ENCODE measurements at places on chromosomes 2 and 18.

DNA sequence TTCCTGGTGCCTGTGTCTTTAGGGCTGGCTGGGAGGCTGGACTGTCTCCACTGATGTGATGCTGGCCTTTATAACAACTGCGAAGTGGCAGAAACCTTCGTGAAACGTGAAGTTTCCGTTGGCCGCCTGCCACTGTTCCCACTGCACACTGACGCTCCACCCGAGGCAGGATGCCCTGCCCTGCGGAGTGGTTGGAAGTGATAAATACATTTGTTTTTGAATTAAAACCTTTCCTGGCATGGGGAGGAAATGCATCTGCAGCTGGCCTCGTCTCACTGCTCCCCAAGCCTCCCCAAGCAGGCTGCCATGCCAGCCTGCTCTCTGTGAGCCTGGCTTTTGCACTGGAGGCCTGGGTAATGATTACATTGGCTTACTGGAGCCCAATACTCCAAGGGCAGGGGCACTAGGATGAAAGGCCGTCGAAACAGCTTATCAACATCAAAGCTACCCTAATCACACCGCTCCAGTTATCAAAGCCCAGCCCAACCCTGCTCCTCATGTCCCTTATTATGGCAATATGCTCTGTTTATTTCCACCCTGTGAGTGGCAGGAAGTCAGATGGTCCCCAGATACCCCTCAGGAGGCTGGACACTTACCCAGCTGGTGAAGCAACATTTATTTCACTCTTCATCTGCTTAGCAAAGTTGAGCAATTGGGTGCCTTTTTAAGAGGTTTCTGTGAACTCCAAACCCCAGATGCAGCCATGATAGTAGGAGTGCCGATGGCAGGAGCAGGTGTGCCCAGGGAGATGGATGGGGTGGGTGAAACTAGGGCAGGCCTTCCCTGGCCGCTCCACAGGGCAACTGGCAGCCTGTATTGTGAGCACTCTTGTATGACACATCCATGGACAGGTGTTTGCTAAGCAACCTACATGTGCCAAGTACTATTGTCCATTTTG is 97.4 kb upstream of the ITGA6 start:
- ATAC-seq, result peak; percentile 74

GRCh38 chr2:101962309-101962708 is 29.5 kb upstream of the IL1R2 start:
- ATAC-seq, result no peak

- ATAC-seq, result no peak
Measured at GRCh38 chr2:150482667-150483400, 4.6 kb downstream of the RND3 start.

GRCh38 chr18:78393086-78393862 is 586.3 kb upstream of the SALL3 start:
- no peak for ATAC-seq

DNA sequence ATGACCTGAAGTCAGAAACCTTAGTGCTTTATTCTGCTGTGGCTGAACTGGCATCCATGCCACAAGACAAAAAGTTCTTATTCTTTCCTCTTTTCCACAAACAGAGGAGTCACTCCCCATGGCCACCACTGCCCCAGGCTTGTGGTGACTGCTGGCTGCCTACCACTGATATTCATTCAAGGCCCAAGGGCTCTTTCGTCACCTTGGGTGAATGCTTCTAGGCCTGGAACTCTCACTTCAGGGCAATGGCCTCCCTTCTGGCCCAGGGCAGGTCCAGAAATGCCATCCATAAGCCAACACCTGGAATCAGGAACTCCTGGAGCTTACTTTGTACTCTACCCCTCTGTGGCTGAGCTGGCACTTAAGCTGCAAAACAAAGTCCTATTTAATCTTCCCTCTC is 109.8 kb downstream of the NAT8 start:
- no peak for ATAC-seq

GRCh38 chr2:130975729-130976128 is 117.5 kb downstream of the FAM168B start:
- ATAC-seq, result no peak

- ATAC-seq, result no peak
Measured at GRCh38 chr2:59249441-59250306, 1008.5 kb upstream of the FANCL start.

DNA sequence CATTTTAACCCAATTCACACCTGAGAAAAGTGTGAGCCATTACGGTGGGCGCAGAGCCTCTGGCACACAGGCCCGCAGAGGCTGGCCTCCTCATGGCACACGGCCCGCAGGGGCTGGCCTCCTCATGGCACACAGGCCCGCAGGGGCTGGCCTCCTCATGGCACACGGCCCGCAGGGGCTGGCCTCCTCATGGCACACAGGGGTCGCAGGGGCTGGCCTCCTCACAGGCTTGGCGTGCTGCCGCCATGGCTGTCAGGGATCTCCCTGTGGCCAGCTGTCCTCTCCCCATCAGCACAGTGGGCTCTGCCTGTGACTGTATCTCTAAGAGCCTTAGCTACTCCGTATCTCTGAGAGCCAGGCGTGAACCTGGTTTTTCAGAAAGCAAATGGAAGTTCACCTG is 24.6 kb downstream of the ANO7 start:
- no peak for ATAC-seq

DNA sequence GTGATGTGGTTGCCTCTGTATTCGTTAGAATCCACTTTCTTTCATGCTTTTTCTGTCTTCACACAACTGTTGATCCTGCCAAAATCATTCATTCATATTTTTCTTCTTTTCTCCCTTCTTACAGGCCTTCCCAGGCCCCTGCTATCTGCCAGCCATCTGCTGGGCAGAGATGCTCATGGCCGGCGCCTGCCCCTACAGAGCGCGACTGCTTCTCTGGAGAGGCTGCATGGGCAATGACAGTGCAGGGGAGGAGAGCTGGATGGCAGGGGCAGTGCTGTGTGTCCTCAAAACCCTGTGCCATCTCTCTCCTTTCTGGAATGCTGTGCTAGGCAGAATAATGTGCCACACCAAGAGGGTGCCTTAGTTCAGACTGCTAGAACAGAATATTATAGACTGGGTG is 125.2 kb downstream of the INHBB start:
- ATAC-seq, result no peak

GRCh38 chr18:74478316-74478715 is 17.8 kb upstream of the CNDP2 start:
- ATAC-seq, result no peak

DNA sequence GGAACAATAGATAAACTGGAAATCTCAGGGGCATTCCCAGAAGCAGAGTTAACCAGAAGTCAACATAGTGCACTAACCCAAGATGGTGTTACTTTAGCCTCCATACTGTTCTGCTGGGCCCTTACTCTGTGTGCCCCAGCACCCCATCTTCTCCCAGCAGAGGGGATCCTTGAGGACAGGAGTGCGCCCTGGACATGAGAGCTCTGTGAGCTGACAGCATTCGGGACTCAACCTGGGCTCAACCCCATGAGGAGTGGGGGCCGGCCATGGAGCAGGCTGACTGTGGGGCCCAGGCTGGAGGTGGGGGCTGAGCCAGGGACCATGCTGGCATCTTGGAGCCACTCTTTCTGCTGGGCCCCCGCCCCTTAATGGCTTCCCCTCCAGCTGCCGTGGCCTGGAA is 156.3 kb upstream of the HS6ST1 start:
- ATAC-seq, result no peak

- no peak for ATAC-seq
Measured at GRCh38 chr18:33870059-33870458, 292.0 kb downstream of the ASXL3 start.

DNA sequence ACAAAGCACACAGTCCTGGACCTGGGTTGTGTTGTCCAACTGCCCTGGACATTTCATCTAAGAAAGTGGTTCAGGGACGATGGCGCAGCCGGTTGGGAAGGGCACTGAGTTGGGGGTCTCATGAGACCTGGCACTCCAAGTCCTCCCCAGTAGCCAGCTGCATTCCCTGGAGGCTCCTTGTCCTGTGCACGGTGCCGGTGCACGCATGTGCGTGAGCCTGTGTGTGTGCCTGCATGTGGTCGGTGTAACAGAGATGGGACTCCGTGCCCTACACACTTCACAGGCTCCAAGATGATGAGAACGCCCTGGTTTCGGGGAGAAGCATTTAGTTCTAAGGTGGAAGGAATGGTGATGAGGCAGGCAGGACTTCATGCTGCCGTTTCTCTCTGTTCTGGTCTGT is 124.9 kb upstream of the PXDN start:
- no peak for ATAC-seq

- ATAC-seq, result no peak
Measured at GRCh38 chr18:44135741-44136140, 544.9 kb upstream of the SETBP1 start.

- peak; percentile 68 for ATAC-seq
Measured at GRCh38 chr2:227503433-227504406, 31.8 kb downstream of the AGFG1 start.

DNA sequence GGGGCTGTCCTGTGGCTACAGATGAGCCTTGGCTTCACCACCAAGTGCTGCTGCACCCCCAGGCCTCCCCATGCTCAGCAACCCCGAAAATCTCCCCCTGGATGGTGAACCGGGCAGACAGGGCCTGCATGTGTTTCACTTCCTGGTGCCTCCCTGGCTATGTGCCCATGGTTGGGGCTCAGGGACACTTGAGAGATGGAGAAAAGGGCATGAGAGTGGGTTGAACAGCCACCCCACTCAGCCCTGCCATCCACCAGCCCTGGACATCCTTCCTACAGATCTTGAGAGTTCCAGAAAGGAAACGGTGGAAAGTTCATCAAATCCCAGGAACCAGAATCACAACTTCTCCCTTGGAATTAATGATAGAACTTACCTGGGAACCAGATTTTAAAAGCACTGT is 74.7 kb upstream of the TEX51 start:
- no peak for ATAC-seq

- ATAC-seq, result no peak
Measured at GRCh38 chr2:119713819-119714490, 35.0 kb downstream of the TMEM177 start.
